ENCODE measurements at places on chromosomes 16 and 17. TPM values are rescaled to one million over a fixed set of nuclear protein-coding genes. Genes with fewer than 3 reads are reported as not detected.

Gene SAMD14
- total RNA-seq: 2.2 TPM

Gene CA7
- not detected for total RNA-seq

- DNase-seq: no peak
These were observed 61.5 kb downstream of the MYOCD start for GRCh38 chr17:12727076-12727760.

- no peak for DNase-seq
These were observed 18.6 kb upstream of the COL1A1 start for GRCh38 chr17:50219939-50220465.

GRCh38 chr17:57714665-57715180 is 30.4 kb downstream of the CCDC182 start:
- DNase-seq: no peak
